ENCODE measurements at places on chromosomes 5 and 9. TPM values are rescaled to one million over a fixed set of nuclear protein-coding genes. Genes with fewer than 3 reads are reported as not detected.

Gene AK8
- total RNA-seq = 0.82 TPM

Gene GPX3
- 133 TPM for total RNA-seq

Gene EPB41L4B
- 0.35 TPM for total RNA-seq

Gene LCNL1
- total RNA-seq = 2.2 TPM

Gene PCDHB7
- 0.23 TPM for total RNA-seq

Gene BRD3OS
- 26.0 TPM for total RNA-seq

Gene TMEM215
- not detected for total RNA-seq

Gene F2RL1
- 12.6 TPM for total RNA-seq

Gene SPATA31D3
- total RNA-seq = not detected

Gene ANKRD18B
- not detected for total RNA-seq

Gene C9orf78
- total RNA-seq = 35.2 TPM

Gene MRPS30
- 43.2 TPM for total RNA-seq

Gene SMIM33
- not detected for total RNA-seq

Gene RGMB
- total RNA-seq = 15.9 TPM

Gene KCNT1
- total RNA-seq = not detected

Gene C9orf153
- not detected for total RNA-seq

Gene PCAT7
- total RNA-seq = under 0.01 TPM

Gene TMEM171
- 3.5 TPM for total RNA-seq

Gene FYB1
- 0.09 TPM for total RNA-seq

Gene SLC25A2
- total RNA-seq = not detected

Gene ZNF366
- total RNA-seq = not detected

Gene SLC36A2
- not detected for total RNA-seq

Gene PALM2AKAP2
- 1.8 TPM for total RNA-seq
